Fibroblast of skin of left quadriceps (primary cell): ENCODE measurements at places on chromosomes 5 and 9.

- DNase-seq = no peak
Observed at GRCh38 chr9:33446240-33446945, 1.0 kb downstream of the AQP3 start.

- DNase-seq = no peak
Observed at GRCh38 chr5:137595396-137596079, 96.4 kb upstream of the SPOCK1 start.

GRCh38 chr5:67610186-67610912 lies 413.8 kb upstream of the CD180 start:
- no peak for DNase-seq

DNA sequence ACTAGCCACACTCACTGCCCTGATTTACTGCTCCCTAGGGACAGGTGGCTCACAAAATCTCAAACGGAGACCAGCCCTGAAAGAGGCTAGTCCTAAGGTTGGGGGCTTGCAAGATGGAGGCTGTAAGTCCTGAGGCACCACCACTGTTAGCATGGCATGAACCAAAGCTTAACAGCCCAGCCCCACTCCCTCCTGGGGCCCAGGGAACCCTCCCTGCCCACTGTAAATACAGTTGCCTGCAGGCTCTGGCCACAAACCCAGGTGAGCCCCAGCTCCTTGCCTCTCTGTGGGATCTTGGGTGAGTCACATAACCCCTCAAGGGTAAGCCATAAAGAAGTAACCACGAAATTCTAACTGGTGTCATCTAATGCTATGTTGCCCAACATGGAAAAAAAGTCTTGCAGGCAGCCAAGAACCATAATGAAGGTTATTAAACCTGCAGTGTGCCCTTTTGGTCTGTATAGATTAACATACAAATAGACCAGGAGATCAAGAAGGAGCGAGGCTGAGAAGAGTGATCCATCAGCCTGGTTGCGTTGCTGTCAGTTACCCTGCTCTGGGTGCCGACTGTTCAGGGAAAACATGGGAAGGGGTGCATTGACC lies 1.7 kb upstream of the POMT1 start:
- DNase-seq = peak; percentile 39

GRCh38 chr5:66660396-66660795 lies 64.2 kb downstream of the MAST4 start:
- DNase-seq = peak; percentile 25

DNA sequence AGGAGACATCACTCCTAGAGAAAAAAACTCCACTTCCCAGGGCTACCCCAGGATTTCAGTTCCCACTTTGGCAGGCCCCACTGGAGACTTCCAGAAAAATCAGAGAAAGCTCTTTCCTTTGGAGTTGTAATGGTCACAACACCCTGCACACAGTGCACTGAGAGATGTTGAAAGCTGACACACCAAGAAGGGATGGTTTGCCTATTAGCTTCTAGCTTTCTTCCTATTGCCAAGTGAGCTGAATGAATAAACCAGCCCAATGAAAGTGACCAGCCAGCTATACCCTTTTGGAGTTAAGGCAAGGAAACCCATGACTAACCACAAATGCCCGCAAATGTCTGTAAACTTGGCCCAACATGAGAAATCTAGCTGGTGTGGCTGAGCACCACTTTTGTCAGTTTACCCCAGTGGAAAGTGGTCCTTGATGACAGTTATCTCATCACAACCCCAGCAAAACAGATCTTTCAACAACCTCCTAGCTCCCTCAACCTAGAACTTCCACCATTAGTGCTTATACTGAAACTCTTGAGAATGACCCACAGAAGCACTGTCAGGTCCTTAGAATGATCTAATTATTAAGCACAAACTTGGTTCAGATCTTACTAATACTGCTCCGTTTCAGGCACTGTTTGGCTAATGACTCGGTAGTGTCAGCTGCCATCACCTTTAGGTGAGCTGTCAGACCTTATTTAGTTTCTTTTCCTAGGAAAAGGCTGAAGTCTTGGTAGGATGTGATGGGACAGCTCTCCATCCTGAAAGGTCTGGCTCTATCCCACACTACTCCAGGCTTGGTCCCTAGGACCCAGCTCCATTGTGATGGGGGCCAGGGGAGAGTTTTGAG lies 11.2 kb downstream of the IRF1 start:
- DNase-seq = no peak

- no peak for DNase-seq
Observed at GRCh38 chr5:61177716-61178115, 15.4 kb upstream of the SMIM15 start.

- no peak for DNase-seq
Observed at GRCh38 chr9:85941622-85941940, 635 bp downstream of the NAA35 start.

GRCh38 chr5:179621551-179622214 lies 1.8 kb downstream of the HNRNPH1 start:
- no peak for DNase-seq

GRCh38 chr5:141872496-141873356 lies 5.5 kb downstream of the PCDH1 start:
- no peak for DNase-seq

- no peak for DNase-seq
Observed at GRCh38 chr9:23587903-23588302, 238.1 kb downstream of the ELAVL2 start.

DNA sequence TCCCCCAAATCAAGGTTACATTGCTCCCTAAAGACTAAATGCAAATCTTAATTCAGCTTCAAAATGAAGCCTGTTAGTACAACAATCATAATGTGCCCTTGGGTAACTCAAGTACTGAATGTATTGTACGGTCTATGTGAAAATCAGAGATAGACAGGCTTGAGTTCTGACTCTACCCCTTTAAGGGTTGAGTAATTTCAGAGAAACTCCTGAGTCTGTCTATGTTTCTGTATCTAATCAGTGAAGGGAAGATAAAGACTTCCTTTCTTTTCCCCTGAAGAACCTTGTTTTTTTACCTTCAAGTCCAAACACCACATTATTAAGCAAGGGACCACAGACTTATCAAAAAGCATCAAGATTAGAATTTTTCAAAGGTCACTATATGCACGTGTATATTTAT lies 108.2 kb downstream of the MPDZ start:
- no peak for DNase-seq

- DNase-seq = no peak
Observed at GRCh38 chr9:123395276-123395688, 39.3 kb downstream of the CRB2 start.

DNA sequence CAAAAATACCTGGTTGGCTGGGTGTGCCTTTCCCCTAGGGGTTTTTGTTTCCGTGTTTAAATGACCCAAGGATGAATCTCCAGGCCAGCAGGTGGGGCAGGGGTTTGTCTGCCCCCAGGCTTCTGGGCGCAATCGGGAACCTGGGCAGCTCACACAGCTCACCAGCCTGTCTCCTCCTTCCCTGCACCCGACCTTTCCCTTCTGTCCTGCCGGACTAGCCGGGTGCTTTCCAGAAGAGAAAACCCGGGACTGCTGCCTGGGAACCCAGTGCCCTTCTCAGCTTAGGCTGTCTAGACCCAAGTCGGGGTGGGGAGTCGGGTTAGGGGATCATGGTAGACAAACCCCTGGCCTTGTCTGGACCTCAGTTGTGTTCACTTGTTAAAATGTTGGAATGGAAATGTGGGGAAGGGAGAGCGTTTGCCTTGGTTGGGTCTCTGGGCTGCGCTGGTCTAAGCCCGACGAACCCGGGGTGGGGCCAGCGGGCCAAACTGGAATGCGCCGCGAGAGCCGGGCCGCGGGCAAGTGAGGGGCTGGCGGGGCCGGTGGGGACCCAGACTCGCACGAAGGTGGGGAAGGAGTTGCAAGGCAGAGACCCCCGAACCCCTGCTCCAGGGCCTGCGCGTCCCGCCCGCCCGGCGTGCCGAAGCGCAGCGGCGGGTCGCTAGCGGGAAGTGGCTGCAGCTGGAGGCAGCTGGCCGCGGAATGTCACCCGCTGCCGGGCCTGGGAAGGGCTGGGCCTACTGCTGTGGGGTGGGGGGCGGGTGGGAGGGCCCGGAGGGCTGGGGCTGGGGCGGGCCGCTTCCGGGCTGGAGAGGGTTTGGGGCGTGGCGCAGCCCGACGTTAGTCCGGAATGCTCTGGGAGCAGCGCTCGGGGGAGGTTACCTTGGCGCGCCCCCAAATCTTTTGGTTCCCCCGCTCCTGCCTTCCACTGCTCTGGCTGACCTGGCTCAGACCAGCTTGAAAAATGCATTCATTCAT lies 84.6 kb downstream of the DAB2IP start:
- DNase-seq = no peak

- DNase-seq = no peak
Observed at GRCh38 chr9:76766126-76766525, 1.9 kb downstream of the PCA3 start.

DNA sequence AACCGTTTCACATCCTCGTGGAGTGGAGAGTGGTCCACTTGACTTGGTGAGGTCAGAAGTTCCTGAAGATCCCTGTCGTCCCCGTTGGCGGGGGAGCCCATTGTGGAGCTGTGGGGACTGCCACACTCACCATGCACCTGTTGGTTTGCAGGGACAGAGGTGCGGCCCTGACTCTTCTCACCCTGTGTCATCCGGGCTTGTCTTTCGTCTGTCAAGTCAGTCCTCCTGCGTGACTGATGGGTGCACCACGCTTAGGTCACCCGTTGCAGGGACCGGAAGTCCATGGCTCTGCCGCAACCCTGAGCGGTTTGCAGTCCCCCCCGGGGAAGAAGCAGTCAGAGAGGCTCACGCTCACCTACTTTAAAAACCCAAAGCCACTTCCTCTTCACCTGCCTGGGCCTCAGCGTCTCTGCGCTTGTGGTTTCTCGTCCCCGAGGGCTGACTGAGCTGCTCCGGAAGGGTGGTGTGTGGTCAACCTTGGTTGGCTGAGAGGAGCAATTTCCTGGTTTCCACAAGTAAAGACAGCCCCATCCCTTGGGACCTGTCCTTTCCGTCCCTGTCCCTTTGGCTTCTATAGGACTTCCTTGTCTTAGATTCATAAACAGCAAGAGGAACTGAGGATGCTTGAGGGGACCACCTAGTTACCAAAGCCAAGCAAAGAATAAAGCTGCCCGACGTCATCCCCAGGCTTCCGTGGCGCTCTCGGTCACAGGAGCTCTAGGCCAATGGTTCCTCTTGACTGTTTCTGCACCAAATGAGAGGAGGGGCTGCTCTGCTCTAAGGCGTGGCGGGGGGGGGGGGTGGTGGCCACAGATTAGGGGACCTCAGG lies 53.2 kb downstream of the USP20 start:
- no peak for DNase-seq

DNA sequence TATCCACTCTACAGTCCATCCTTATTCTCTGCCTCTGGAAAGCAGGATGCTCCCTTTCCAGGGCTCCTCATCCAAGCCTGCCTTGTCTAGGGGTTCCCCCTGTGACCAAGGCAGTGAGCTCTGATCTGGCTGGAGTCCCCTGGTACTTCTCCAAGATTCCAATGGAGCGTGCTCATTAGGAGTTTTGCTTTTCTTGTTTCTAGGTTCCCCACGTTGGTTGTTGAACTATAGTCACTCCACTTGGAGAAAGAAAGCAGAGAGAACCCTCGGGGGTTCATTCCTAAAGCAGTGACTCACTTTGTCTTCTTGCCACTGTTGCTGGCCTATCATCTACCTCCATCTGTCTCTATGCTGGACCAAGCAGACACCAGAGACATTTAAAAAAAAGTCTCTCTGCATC lies 192.6 kb downstream of the TLE4 start:
- DNase-seq = peak; percentile 81

DNA sequence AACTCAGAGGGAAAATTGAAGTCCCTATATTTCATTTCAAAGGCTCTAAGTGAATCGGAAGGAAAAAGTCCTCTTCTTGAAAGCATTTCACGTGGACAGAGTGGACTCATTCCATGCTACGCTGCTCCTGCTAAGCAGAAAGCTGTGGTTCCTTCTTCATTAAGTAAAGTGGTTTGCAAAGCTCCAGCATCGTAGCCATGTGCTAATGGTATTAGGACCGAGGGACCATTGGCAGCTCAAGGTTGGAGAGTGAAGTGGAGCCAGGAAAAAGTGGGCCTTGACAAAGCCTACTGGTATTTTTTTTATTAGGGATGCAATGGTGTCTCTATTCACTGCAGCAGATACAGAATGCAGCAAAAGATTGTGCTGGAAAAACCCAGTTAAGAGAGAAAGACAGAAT lies 16.4 kb upstream of the SEMA4D start:
- no peak for DNase-seq

GRCh38 chr5:34622098-34622400 lies 34.1 kb upstream of the RAI14 start:
- no peak for DNase-seq

GRCh38 chr5:154370813-154371212 lies 75.0 kb upstream of the SAP30L start:
- DNase-seq = no peak

DNA sequence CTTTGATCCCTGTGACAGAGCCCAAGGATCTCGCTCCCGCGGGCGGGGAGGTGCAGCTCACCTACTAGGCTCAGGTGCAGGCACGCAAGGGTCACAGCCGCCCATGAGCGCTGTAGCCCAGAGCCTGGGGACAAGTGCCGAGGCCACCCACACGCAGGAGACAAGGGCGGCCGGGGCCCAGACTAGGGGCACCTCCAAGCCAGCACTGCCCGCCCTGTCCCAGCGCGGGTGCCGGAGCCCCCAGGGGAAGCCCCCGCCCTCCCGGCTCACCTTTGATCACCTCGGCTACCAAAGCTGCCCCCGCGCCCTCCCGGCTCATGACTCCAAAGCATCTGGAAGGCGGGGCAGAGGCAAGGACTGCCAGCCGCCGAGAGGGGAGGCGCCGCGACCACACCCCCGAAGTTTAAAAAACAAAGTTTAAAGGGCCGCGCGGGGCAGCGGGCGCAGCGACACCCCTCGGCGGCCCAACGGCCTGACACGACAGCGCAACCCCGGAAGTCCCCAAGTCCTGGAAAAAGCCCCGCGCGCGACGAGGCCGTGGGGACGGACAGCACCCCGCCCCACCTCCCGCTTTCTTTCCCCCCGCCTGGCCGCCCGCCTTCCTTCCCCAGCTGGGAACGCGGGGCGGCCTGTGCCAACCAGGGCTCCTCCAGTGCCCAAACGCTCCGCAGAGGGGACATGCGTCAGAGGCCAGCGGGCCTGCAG lies 53.0 kb downstream of the CDC14B start:
- DNase-seq = no peak

- DNase-seq = no peak
Observed at GRCh38 chr9:26947736-26948135, 694 bp upstream of the PLAA start.

- no peak for DNase-seq
Observed at GRCh38 chr5:83095163-83095956, 18.0 kb downstream of the XRCC4 start.

DNA sequence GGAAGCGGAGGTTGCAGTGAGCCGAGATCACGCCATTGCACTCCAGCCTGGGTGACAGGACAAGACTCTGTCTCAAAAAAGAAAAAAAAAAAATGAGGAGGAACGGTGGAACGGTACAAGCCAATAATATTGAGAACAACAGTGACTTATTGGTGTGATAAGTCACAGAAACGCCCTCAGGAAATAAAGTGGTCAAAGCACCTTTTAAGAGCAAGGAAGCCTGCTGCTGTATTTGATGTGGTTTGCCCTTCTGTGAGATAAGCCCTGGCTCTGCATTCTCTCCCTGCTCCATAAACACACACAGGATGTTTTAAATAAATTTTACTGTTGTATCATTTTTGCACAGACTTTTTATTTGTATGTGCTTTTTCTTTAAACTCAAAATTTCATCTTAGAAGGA lies 269.9 kb upstream of the MSX2 start:
- no peak for DNase-seq

- no peak for DNase-seq
Observed at GRCh38 chr9:124220946-124221451, 36.8 kb upstream of the NEK6 start.
